Activated CD4-positive, alpha-beta T cell treated with anti-CD3 and anti-CD28 coated beads for 36 hours (primary cell): ENCODE measurements at places on chromosomes 3 and 15. TPM values are rescaled to one million over a fixed set of nuclear protein-coding genes. Genes with fewer than 3 reads are reported as not detected.

DNA sequence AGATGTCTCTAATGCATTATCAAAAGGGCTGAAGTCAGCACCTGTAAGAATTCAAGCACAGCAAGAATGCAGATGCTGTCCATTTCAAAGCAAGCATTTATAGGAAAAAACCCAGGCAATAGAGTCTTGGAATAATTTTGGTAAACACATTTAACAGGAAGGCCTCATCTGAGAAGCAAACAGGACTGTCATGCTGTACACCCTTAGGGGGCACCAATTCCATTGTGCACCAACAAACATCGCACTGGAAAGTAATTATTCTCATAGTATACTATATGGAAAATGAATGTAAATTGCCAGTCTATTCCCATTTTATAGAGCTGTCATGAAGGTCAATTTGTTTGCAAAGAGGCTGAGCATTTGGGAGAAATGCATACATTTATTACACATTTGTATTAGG is 247.3 kb upstream of the SUCLG2 start:
- DNase-seq: no peak

GRCh38 chr3:115990669-115991068 is 367.4 kb downstream of the GAP43 start:
- no peak for DNase-seq

GRCh38 chr3:193372783-193373182 is 5.8 kb downstream of the ATP13A5 start:
- no peak for DNase-seq

DNA sequence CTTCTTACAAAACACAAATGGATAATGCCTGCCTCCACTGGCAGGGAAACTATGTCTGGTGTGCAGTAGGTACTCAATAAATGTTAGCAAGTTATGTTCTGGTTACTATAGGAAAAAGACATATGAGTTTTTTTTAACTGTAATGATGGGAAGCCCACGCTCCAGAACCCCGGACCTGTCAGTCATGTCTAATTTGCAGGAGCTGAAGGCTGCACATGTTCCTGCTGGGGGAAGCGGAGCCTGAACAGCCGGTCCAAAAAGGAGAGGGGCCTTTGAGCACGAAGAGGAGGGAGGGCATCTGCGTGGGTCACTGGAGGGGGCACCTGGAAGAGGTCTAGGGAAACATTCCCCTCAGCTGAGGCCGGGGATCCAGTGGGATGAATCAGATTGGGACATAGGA is 113.2 kb downstream of the DGKG start:
- no peak for DNase-seq

- DNase-seq: peak; percentile 58
These were observed 245.0 kb upstream of the TOPAZ1 start for GRCh38 chr3:43996379-43997301.

DNA sequence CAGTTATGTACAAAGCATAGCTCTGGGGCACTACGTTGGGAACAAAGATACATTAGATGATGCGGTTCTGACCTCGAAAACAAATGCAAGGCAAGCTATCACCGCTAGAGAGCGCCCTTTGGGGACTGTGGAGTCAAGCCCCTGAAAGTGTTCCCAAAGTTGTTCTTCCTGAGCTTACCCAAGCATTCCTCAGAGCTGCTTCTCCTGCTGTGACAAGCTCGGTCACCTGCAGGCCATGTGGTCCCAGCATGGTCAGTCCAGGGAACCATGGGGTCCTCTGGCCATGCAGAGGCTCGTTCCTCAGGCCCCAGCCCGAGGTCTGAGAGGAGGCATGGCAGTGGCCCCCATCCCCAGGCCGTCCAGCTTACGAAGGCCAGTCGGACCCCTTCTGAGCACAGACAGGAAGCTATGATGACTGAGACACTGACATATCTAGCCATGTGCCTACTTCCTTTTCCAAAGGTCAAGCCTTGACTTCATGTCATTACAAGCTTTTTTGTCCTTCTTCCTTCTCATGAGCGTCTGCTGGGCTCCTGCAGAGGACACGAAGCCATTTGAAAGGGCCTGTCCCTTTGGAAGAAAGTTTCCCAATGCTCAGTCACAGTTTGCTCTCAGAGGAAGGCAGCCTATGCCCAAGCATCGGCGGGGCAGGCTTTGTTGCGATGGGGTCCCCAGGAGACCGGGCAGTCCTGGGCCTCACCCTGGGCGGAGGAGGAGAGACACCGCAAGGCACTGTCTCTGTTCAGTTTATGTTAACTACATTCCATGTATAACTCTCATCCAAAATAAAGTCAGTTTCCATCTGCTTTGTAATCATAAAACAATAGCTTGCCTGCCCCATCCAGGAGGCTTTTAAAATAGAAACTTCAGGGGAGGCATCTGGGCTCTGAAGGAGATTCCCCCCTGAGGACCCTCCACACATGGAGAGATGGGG is 79.3 kb downstream of the ATP10A start:
- peak; percentile 70 for DNase-seq

GRCh38 chr15:101013201-101013550 is 94.0 kb downstream of the LRRK1 start:
- DNase-seq: no peak

GRCh38 chr3:178010306-178010705 is 525.9 kb upstream of the KCNMB2 start:
- DNase-seq: no peak

DNA sequence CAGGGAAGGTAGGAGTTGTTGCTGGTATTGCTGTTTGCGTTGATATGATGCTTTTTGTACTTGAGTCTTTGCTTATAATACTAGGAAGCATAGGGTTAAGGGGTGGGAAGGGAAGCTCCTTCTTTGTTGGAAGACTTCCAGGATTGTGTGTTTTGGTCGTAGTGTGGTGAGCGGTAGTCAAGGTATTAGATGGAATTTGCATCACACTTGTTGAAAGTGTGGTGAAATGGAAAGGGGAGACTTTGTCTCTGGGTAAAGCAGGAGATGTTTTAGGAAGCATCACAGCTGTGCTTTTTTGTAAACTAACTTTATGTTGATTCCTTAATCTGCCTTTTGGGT is 14.9 kb downstream of the IGSF10 start:
- DNase-seq: no peak

DNA sequence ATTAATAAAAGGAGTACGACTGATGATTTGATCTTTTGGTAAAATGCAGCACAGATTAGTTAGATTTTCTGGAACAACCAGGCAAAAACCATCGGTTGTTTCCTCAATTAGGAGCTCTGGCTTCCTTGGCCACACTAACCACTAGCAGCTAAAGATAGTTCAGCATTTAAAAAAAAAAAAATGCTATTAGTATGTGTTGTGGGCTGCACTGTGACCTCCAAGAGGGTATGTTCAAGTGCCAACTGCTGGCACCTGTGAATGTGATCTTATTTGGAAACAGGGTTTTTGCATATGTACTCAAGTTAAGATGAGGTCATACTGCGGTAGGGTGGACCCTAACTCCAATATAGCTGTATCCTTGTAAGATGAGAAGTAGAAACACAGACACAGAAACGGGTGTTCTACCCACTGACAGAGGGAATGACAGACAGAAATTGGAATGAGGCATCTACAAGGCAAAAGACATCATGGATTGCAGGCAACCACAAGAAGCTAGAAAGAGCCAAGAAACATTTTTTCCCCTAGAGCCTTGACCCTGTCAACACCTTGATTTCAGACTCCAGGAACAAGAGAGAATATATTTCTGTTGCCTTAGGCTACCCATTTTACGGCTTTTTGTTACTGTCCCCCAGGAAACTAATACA is 534.6 kb upstream of the ROBO2 start:
- DNase-seq: no peak

DNA sequence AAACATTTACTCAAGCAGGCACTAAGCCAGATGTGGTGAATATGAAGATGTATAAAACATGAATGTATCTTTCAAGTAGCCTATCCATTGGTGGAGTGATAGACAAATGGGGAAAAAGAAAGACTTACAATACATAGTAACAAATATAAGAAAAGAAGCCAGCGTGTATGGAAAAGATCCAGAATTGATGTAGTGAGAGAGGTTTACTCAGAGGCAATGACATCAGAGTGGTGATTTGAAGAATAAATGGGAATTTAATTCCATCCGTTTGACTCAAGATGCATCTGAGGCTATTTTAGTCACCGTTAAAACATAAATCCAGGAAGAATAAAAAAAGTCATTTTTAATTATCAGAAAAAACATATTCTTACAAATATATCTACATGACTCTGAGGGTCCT is 162.6 kb downstream of the IL1RAP start:
- DNase-seq: no peak

DNA sequence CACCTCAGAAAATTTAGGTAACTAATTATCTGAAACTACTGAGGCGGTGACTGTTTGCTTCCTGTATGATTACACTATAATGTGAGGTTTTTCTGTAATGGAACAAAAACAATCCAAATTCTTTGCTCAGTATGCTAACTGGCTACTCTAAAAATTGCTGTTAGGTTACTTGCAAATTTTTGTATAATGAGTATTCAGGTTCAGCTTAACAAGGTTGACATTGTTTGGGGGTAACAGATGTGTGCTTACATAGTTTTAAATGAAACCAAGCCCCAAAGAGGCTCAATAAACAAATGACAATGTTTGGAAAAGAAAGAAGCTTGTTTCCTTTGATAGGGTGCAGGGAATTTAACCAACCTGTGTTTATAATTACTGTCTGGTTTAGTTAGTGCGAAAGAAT is 414.5 kb upstream of the MDFIC2 start:
- no peak for DNase-seq

GRCh38 chr15:31202953-31203352 is 101.4 kb upstream of the TRPM1 start:
- peak; percentile 47 for DNase-seq

DNA sequence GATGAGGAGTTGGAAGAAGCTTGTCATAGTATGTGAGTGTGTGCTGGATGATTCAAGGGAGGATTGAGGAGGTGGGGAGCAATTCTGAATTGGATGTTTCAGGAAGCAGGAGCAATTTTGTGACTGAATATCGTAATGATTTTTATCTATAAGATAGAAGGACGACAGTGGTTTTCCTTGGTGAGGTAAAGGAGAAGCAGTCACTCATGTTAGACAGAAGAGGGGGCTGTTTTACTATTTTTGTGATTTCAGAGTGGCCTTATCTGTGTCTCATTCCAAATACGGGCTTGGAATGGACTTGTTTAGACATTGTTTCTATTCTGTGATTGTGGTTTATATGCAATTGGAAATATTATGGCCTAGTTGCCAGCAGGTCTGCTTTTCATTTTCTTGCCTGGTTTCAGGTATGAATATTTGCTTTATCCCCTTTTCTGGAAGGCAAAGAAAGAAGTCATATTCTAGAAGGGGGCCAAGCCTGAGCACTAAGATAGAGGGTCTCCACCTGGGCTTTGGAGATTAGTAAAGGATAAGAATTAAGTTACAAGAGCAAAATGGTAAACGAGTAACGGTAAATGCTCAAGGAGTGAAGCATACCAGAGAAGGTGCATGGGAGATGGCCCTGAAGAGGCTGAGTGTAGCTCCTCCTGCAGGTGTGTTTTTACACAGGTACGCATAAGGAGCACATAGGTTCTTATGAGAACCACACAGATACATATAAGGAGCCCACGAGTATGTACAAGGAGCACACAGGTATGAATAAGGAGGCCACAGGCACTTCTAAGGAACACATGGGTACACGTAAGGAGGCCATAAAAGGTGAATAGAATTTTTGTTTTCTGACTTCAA is 124.6 kb upstream of the KCNAB1 start:
- DNase-seq: no peak

- no peak for DNase-seq
These were observed 145.3 kb upstream of the DNAJC19 start for GRCh38 chr3:181134873-181135272.

- no peak for DNase-seq
These were observed 27.1 kb downstream of the IL1RAP start for GRCh38 chr3:190541008-190541407.

- DNase-seq: no peak
These were observed 59.9 kb downstream of the ARHGEF26 start for GRCh38 chr3:154180836-154181691.

DNA sequence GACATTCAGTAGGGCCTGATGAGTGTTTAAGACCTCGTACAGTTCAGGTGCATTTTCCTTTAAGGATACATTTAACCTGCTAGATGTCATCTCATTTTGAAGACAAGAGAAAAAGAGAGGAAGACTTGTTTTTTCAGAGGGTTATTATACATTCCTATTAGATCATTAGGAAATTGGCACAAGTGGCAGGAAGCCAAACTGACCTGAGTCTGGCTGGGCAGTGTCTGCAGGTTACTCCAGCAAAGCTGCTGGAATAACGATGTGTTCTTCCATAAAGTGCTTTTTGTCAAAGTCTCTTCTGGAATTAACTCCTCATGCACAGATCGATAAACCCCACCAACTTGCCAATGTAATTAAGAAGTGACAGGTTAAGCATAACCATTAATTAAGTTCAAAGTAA is 396.4 kb upstream of the TPRG1 start:
- no peak for DNase-seq

- DNase-seq: no peak
These were observed 119.5 kb upstream of the TMCO5A start for GRCh38 chr15:37814847-37815515.

- no peak for DNase-seq
These were observed 28.6 kb downstream of the TRAK1 start for GRCh38 chr3:42119561-42120355.

- DNase-seq: no peak
These were observed 201.9 kb downstream of the PDCD6IP start for GRCh38 chr3:34000301-34000700.

- DNase-seq: no peak
These were observed 19.0 kb downstream of the ARL14 start for GRCh38 chr3:160695915-160696327.

DNA sequence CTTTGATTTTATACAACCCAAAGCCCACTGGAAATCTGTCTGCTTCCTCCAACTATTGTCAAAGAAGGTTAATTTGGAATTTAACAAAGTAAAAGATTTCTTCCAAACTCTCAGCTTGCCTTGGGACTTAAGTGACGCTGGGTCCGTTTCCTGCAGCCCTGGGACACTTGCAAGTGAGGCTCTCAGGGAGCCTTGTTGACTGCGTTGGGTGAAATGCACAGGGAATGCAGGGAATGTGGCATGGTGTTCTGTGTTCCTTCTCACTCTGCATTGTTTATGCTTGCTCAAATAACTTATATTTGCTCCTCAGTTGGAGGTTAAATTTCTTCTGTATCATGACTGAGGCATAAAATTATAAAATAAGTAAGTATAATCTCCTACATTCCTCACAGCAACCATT is 60.9 kb upstream of the TJP1 start:
- no peak for DNase-seq

- no peak for DNase-seq
These were observed 26.7 kb downstream of the PGPEP1L start for GRCh38 chr15:98980899-98981228.

GRCh38 chr15:78766041-78766440 is 45.2 kb downstream of the ADAMTS7 start:
- DNase-seq: no peak

- no peak for DNase-seq
These were observed 7.2 kb downstream of the POLR2H start for GRCh38 chr3:184368586-184369183.

The GP5 gene
- total RNA-seq: 0.37 TPM

The KLHL40 gene
- total RNA-seq: not detected

The SNTN gene
- not detected for total RNA-seq

The GABRR3 gene
- not detected for total RNA-seq

The SEMA3F gene
- total RNA-seq: 0.46 TPM

The ITGA11 gene
- total RNA-seq: 3.2 TPM

The SH3BP5 gene
- 9.4 TPM for total RNA-seq

The ARHGEF26 gene
- 0.16 TPM for total RNA-seq

The CX3CR1 gene
- total RNA-seq: 0.16 TPM

The RARRES1 gene
- not detected for total RNA-seq

The GOLGA8N gene
- 2.2 TPM for total RNA-seq

The CIDEC gene
- not detected for total RNA-seq

The ATP8B4 gene
- total RNA-seq: 5.1 TPM

The SATB1 gene
- 471 TPM for total RNA-seq

The ADAMTS9 gene
- total RNA-seq: not detected

The MUC4 gene
- 0.14 TPM for total RNA-seq

The SAMD7 gene
- not detected for total RNA-seq

The PLAAT1 gene
- total RNA-seq: not detected

The PPARG gene
- 1.1 TPM for total RNA-seq

The ZNF385D gene
- total RNA-seq: not detected
